Urinary bladder (tissue), 4 donors: ENCODE measurements at places on chromosomes 11 and 22. TPM values are rescaled to one million over a fixed set of nuclear protein-coding genes. Genes with fewer than 3 reads are reported as not detected.

The TFIP11 gene
- 22.5 TPM for total RNA-seq

GRCh38 chr11:18721561-18722292, 4.3 kb downstream of the IGSF22 start:
- no peak for DNase-seq

DNA sequence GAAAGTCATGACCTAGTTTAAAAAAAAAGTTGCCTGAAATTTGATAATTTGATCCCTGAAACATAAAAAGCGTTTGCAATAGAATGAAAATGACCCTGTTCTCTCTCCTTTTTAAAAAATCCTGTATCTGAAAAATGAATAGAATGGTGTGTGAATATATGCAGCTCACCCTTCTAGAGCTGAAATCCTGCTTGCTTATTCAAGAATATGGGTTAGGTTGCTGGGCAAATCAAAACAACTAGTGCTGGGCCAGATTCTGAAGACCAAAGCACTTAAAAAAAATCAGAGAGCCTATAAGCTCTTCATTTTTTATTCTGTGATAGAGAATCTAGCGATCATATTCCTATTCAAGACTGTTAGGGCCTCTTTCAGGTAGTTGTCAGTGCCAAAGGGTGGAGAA, 131.6 kb downstream of the MPPED2 start:
- DNase-seq, result no peak

The CST6 gene
- total RNA-seq, result 0.58 TPM

The OR4A16 gene
- total RNA-seq, result not detected

The TMEM45B gene
- 18.2 TPM for total RNA-seq

The OR10D3 gene
- total RNA-seq, result not detected

GRCh38 chr11:33620423-33621171, 80.0 kb downstream of the C11orf91 start:
- no peak for DNase-seq

GRCh38 chr11:37449146-37449545, 851.1 kb upstream of the RAG2 start:
- DNase-seq, result no peak

DNA sequence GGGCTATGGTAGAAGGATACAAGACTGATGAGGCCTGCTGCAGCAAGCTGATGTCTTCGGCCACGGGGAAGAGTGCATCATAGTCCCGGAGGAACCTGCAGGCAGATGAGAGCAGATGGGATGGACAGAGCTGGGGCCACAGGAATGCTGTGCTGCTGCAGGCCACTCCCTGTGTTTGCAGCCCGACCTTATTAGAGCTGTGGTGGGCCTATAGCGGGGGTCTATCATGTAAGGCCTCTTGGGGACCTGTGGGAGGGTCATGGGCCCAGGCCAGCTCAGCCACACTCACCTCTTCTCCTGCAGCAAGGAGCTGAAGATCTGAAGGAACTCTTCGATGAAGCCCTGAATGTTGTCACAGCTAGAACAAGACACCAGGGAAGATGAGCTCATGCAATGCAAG, 31.9 kb downstream of the ASCC2 start:
- DNase-seq, result no peak

DNA sequence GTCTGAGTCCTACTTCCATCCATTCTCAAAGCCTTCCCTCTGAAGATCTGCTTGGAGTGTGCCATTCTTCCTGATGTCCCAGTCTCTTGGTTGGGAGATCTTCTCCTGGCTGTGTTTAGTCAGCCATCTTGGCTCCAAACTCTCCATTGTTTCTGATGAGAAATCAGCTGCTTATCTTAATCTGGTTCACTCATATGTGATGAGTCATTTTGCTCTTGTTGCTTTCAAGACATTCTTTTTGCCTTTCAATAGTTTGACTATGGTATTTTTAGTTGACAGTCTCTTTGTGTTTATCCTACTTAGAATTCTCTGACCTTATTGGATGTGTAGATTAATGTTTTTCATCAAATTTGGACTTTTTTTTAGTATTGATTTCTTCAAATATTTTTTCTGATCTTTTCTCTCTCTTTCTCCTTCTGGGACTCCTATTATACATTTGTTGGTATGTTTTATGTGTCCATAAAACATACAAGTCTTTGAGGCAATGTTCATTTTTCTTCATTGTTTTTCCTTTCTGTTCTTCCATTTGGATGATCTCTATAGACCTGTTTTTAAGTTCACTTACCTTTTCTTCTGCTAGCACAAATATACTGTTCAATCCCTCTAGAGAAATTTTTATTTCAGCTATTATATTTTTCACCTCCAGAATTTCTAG, 77.2 kb upstream of the CLPB start:
- no peak for DNase-seq

GRCh38 chr11:131279654-131280384, 90.6 kb upstream of the NTM start:
- no peak for DNase-seq

The SCGB1C1 gene
- not detected for total RNA-seq

- DNase-seq, result no peak
These were observed 8.8 kb upstream of the LINC01488 start for GRCh38 chr11:69472541-69473275.

The CCDC88B gene
- 2.6 TPM for total RNA-seq

DNA sequence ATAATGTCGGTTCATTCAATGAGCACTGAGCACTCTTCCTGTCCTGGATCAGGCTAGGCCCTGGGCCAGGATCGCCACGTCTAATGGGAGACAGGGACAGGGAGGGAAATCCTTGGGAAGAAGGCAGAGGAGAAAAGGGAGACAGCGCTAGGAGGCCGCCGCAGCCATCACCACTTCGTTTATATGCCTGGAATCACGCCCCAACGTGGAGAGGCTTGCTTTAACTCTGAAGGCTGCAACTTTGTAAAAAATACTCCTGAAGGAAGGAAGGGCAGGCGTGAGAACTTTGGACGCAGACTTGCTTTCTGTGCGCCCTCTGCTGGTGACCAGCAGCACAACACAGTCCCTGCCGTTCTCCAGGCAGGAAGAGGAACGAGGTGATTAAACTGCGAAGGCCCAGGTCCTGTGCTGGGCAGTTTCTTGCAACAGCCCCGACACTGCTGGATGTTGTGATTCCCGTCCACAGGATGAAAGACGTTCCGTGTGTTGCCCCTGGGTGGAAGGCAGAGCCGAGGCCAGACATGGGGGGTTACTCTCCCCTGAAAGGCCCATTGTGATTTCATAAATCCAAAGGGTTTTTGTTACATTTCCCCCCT, 22.1 kb downstream of the RIBC2 start:
- DNase-seq, result peak; percentile 70

- no peak for DNase-seq
These were observed 95.4 kb downstream of the GRAMD1B start for GRCh38 chr11:123525511-123525918.

The CLDN5 gene
- 49.3 TPM for total RNA-seq

- DNase-seq, result no peak
These were observed 3.9 kb downstream of the GALR3 start for GRCh38 chr22:37827056-37827455.

- no peak for DNase-seq
These were observed 7.5 kb upstream of the SYT8 start for GRCh38 chr11:1827095-1827813.

The ZNF280A gene
- total RNA-seq, result not detected

The CRYBB2 gene
- total RNA-seq, result not detected

GRCh38 chr22:49348631-49349030, 479.0 kb downstream of the BRD1 start:
- DNase-seq, result no peak
